DMS53 (cell line): ENCODE measurements at places on chromosomes 5 and 9.

DNA sequence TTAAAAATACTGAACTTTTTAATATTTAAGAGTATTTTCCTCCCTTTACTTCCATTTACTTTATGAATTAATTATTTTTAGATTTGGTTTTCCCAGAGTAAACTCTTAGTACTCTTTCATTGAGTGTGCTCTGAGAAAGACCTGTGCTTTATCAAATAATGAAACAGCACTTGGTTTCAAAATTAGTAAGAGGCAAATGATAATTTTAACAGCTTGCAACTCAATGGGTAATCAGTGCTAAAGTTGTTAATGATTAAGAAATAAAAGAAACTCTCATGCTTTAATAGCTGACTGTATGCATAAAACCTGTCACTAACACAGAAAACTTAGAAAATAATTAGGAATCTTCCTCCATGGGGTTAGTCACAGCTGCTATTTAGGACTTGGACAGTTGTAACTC, 244.4 kb downstream of the RFX3 start:
- no peak for DNase-seq

- DNase-seq: peak; percentile 60
These were observed 8.3 kb upstream of the CXXC5 start for GRCh38 chr5:139639619-139640380.

DNA sequence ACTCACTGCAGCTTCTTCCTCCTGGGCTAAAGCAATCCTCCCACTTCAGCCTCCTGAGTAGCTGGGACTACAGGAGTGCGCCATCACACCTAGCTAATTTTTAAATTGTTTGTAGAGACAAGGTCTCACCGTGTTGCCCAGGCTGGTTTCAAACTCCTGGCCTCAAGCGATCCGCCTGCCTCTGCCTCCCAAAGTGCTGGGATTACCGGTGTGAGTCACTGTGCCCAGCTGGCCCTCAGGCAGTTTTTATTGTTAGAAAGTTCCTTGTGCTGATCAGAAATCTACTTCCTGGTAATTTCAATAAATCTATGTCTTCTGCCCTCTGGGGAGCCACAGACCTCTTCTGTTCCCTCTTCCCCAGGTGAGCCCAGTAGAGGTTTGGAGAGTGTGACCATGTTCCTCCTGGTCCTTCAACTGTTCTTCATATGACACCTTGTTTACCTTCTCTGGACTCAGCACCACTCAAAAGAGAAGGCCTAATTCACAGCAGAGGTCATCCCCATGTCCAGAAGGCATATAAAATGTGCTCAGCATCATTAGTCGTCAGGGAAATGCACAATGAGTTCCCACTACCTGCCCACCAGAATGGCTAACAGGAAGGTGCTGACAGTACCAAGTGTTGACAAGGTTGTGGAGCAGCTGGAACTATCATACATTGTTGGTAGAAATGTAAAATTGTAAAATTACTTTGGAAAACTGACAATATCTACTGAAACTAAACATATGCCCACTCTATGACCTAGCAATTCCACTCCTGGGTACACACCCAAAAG, 10.4 kb downstream of the TMOD1 start:
- peak; percentile 45 for DNase-seq

DNA sequence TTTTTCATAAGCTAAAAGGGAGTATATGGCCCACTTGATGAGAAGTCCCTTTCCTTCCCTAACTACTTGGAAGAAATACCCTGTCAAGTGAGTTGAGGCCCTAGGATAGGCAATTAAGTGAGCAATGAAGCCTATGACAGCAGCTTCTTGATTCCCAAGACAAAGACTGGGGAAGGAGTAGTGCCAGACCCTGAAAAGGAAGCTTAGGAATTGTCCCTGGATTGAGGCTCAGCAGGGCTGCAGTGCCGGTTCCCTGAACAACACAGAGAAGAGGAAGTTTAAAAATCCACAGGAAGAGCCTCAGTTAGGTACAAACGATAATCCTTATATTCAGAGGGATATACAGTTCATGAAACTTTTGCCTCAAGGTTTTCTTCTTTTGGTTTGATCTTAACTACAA, 61.8 kb upstream of the RAD23B start:
- DNase-seq: no peak

GRCh38 chr9:70635790-70636189, 221.3 kb upstream of the KLF9 start:
- DNase-seq: peak; percentile 9

- DNase-seq: no peak
These were observed 35.0 kb downstream of the ERGIC1 start for GRCh38 chr5:172868924-172869591.

GRCh38 chr9:93893899-93894690, 61.1 kb downstream of the BARX1 start:
- DNase-seq: peak; percentile 92

GRCh38 chr5:57493034-57493433, 10.4 kb upstream of the ACTBL2 start:
- no peak for DNase-seq

DNA sequence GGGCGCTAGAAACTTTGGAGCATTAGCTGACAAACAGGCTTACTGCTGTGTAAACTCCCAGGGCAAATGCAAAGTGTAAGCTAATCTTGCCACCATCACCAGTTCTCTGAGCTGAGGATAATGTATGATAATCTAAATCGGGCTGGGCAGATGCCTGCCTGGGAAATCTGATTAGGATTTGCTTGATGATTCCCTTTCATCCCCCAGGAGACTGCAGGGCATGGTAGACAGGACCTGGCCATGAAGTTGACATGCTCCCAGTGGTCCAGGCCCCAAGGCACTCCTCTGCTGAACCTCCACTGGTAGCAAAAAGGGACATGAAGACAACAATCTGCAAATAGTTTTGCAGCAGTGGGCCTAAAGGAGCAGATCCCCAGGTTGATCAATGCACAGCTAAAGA, 317.5 kb downstream of the SPOCK1 start:
- no peak for DNase-seq

GRCh38 chr9:80376180-80376579, 804.4 kb downstream of the TLE4 start:
- DNase-seq: no peak

- peak; percentile 4 for DNase-seq
These were observed 164.1 kb downstream of the ASTN2 start for GRCh38 chr9:117250610-117251215.

GRCh38 chr5:77828445-77828844, 52.3 kb upstream of the TBCA start:
- no peak for DNase-seq

- DNase-seq: no peak
These were observed 108.4 kb upstream of the LARP1 start for GRCh38 chr5:154646745-154647113.

- peak; percentile 45 for DNase-seq
These were observed 238.6 kb downstream of the ENC1 start for GRCh38 chr5:74401946-74402320.

- no peak for DNase-seq
These were observed 530.0 kb downstream of the PRR16 start for GRCh38 chr5:120994112-120994511.

- no peak for DNase-seq
These were observed 28.4 kb downstream of the PSAT1 start for GRCh38 chr9:78325343-78325742.

DNA sequence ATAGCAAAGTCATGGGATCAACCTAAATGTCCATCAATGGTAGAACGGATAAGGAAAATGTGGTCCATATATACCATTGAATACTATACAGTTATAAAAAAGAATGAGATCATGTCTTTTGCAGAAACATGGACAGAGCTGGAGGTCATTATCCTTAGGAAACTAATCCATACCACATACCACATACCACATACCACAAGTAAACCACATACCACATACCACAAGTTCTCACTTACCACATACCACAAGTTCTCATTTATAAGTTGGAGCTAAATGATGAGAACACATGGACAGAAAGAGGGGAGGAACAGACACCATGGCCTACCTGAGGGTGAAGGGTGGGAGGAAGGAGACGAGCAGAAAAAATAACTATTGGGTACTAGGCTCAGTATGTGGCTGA, 154.6 kb upstream of the GHR start:
- no peak for DNase-seq

DNA sequence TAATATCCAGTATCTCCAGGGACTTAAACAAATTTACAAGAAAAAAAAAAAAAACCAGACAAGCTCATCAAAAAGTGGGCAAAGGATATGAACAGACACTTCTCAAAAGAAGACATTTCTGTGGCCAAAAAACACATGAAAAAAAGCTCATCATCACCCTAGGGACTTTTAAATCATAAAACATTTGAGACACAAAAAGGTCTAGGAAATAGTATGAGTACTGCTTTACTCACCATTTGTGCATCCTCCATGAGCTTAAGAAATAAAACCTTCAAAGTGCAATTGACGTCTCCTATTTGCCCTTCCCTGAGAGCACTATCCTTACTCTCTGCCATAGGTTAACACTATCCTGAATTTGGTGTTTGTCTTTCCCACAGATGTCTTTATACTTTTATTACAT, 193.7 kb upstream of the NREP start:
- no peak for DNase-seq

DNA sequence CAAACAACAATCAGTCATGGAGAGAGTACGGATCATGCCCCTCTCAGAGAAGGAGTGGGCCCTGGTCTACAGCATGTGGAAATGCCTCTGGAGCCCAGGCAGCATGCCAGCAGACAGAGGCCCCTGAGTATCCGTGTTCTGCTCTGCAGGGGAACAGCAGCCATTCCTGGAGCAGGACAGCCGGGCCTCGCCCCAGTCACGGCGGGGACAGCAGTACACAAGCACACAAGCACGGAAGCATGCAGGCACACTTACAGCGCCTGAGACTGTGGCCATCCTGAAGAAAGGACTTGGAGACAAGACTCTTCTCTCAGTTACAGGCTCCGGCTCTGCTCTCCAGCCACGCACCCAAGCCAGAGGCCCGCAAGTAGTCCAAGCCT, 102.6 kb upstream of the ALDH1B1 start:
- no peak for DNase-seq

DNA sequence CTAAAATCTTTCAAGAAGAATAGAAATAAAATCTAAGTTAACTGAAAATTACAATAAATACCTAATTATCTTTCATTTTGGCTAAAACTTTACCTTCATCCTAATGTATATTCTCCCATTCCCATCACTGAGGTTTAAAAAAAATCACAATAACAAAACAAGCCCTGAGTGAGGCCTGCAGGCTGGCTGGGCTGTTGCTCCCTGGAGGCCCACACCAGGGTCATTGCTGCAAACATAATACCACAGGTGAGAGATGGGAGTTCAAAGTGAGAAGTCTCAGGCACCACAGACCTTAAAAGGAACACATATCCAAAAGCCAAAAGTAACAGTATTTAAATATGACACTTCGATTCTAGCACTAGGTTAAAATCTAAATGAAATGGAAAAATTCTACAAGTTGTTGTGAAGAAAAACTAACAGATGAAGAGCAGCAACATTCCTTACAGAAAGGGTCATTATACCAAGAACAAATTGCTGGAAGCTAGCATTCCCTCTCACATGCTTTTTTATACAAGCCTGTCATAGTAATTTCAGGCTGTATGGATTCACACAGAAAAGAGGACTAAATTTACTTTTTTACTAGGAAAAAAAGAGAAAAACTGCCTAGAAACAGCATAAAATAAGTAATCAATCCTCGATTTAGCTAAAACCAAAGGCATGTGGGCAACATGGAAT, 57.8 kb downstream of the AUH start:
- no peak for DNase-seq

DNA sequence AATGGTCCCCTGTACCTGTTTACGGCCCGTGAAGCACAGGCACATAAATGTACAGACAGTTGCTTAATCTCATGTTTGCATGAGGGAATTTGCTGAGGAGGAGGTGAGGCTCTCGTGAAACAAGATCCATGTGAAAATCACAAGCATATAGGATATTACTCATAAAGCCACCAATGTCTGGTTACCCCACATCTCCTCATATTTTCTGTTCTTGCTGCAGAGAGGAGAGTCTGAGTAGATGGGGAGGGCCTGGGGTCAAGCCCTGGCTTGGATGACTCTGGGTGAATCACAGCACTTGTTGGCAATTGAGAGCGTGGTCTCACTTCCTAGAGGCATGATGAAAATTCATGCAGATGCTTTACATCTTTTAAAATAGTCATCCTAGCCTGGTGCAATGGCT, 975 bp downstream of the AGXT2 start:
- no peak for DNase-seq

GRCh38 chr9:117416856-117417255, 2.0 kb upstream of the ASTN2 start:
- peak; percentile 29 for DNase-seq

DNA sequence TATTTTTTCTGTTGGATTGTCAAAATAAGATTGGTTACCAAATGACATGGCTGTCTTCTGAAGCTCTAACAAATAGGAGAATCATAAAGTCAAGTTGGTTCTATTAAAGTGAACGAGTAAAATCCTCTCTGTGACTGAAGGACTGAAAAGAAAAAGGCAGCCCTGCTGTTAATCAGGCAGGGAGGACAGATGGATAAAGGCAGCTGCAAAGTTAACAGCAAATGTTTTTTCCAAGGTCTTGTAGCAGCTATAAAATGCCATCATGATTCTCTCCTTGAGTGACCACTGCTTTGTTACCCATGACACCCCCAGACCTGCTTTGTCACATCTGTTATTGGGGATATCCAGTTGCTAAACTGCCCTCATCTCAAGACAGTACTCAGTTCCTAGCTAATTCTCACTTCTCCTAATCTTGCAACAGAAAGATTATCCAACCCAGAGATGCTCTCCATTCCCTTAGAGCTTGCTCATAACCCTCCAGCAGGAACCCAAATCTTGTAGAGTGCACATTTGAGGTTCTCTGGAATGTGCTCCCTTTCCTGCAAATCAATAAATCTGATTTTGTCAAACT, 89.7 kb upstream of the PARP8 start:
- no peak for DNase-seq

GRCh38 chr5:8461543-8461942, 592.6 kb downstream of the MTRR start:
- DNase-seq: no peak

- DNase-seq: peak; percentile 78
These were observed 10.6 kb downstream of the MTAP start for GRCh38 chr9:21812946-21813568.

DNA sequence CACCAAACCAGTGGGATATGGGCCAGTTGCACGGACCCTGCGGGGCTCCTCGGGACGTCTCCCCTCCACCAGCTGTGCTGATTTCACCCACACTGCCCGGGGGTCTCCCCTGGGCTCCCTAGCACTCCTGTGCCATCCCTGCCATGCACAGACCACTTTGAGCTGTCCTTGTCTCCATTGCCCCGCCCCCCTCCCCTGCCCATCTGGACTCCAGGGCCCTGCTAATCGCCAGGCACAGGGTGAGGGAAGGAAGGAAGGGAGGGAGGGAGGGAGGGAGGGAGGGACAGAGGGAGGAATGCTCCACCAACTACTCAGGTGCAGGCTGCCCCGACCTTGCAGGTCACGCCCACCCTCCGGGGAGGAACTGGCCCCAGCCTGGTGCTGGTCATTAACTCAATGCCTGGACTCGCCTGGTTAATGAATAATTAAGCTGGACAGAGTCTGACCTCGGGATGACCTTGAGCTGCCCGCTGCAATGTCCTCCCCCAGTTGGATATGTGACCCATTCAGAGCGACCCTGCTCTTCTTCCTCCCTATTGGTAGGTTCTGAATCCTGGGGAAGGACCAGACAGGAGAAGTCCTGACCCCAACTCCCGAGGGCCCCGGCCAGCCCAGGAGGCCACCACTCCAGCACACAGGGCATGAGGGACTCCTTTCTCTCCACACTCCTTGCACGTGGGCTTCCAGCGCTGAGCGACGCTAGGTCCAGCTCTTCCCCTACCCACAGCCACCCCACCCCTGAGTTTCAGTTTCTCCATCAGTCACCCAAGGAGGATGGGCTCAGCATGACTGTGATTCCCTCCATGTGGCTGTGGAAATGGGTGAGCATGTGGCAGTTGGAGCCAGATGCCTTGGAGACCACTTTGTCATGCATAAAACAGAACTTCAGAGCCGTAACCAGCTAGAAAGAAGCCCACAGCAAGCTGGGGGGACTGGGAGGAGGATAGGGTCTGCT, 62.1 kb downstream of the C9orf50 start:
- DNase-seq: no peak
